ENCODE measurements at places on chromosomes 7 and 10.

DNA sequence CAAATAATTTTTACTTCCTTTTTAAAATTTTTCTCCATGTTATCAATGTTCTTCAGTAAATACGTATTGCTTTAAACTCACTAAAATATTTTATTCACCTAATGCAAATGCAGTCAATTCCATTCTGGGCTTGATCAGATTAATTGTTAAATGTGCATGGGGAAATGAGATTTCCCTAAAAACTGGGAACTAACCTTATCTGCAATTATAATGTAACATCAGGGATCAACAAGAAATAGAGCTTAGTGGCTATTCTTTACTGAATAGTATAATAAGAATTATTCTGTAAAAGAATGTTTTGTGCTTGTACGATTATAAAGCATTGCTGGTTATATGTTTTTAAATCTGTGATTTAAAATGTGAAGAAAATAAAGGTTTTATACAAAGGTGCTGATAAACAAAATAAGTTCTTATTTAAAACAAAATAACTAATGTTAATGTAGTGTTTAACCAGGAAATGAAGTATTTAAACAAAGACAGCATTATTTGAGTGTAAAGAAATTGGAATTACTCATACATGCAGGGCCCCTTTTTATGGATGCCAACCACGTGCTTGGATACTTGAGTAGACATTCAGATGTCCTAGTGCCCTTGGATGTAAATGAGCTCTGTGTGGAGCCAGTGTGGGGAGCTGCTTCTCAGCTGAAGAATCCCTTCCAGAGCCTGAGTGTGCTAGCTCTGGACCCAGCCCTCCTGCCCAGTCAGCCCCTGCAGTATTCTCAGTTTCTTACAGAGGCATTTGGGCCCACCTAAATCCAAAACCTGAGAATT lies 84.2 kb downstream of the REEP3 start:
- no peak for DNase-seq

DNA sequence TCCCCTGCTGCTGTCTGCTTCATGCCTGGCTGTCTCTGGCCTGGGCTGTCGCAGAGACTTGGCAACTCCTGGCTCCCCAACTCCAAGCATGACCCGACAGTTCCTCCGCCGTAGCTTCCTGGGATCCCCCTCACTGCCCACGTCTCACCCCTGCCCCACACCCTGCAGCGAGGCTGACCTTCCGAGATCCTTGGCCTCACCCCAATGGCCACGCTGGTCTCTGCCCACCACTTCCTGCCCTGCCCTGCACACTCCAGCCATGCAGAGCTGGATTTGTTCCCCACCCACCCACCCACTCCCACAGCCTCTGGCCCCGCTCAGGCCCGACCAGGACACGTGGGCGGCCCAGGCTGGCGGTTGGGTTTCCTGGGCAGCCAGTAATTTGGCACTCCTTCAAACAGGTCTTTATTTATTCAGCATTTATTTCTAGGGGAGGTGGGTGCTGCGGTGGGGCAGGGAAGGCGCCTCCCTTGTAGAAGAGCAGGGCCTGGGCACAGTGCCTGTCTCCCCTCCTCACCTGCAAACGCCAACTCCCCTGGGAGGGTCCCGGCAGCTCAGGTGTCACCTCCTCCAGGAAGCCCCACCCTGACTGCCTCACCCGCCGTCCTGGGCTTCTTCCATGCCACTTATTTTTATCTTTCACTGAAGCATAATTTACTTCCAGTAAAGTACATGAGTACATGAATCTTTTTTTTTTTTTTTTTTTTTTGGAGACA lies 25.5 kb downstream of the GTF2IRD1 start:
- no peak for DNase-seq

GRCh38 chr7:129719980-129720732 lies 108.6 kb downstream of the NRF1 start:
- DNase-seq = no peak

DNA sequence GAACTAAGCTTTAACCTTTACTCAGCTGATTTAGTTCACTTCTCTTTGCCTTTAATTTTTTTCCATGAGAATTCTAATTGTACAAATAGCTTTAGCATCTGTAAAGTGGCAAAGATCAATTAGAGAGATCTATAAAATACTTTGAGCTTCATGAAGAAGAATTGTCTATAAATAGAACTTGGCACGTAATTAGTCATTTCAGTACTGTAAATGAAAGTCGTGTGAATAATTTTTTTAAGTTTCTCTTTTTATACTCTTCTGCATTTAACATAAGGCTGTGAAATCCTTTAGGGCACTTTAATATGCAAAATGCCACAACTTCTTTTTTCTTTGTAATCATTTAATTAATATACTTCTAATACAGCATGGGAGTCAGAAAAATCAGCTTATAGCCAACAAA lies 177.8 kb downstream of the CSTF2T start:
- no peak for DNase-seq

GRCh38 chr7:41507686-41508268 lies 195.1 kb downstream of the INHBA start:
- no peak for DNase-seq
